ENCODE measurements at places on chromosomes 1 and 21.

DNA sequence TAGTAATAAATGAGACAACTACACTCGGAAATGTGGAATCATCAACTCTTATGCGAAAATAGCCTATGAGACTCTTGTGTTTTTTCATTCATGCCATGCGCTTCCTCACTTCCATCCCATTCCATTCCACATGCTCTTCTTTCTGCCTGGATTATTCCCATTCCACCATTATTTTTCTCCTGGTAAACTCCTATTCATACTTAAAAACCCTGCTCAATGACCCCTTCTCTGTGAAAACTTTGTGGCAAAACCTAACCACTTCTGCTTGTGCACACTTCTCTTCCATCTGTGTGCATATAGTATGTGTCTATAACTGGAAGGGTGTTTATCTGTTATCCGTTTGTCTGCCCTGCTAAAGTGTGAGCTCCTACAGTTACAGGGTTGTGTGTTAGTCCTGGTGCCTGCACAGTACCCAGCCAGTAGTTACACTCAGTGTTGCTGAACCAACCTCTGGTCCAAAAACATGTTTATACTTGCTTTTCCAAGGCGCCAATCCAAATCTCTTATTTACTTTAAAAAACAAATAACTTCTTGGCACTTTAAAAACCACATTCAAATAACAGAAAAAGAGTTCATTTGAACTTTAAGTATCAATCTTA, 10.7 kb downstream of the EPHX1 start:
- peak; percentile 73 for DNase-seq

- DNase-seq, result no peak
Measured at GRCh38 chr1:168148916-168149315, 12.2 kb upstream of the GPR161 start.

- DNase-seq, result no peak
Measured at GRCh38 chr1:173057984-173058383, 7.2 kb upstream of the TNFSF18 start.

DNA sequence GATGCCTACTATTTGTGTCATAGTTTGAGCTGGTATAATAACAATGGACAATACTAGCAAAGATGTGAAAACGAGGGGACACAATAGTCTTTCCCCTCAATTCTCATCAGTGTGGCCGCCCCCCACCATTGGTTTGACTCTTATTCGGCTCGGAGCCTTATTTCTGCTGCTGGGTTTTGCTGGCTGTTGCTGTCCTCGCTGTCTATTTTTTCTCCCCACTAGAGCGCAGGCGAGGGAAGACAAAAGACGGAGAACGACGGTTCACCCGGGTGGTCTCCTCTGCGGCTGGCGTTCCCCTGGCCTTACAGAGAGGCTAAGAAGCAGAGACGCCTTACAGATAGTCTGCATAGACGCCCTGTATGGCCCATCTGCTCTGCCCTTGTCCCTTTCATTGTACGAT, 19.4 kb downstream of the CLIC6 start:
- no peak for DNase-seq

- DNase-seq, result no peak
Measured at GRCh38 chr1:59433440-59433813, 136.5 kb downstream of the FGGY start.

DNA sequence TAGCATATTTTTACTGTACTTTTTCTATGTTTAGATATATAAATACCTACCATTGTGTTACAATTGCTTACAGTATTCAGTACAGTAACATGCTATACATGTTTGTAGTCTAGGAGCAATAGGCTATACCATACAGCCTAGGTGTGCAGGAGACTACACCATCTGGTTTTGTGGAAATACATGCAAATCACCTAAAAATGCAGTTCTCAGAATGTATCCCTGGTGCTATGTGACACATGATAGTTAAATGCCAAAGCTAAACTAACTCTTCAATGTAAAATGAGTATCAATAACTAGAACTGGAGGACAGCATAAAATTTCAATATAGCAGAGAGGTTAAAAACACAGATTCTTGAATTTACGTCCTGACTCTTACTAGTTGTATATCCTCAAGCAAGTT, 14.8 kb downstream of the NUCKS1 start:
- DNase-seq, result no peak

GRCh38 chr1:240743705-240744104, 131.8 kb upstream of the GREM2 start:
- no peak for DNase-seq

DNA sequence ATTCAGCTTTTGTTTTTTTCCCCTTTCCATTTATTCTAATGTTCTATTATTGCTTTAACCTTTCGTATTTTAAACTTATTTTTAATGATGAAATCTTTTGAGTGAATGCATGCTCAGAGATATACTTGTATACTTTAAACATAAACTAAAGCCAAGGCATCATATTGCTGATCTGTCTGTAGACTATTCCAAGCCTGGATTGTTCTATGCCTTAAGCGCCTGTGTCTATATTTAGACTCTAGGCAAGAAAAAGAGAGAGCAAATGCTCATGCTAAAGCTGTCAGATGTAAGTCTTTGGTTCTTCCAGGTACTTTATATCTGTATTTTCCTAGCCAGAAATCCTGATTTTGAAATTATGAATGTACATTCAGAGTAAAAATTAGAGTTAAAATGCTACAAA, 14.4 kb downstream of the SH3GLB1 start:
- no peak for DNase-seq

Measured in T47D (cell line).